ENCODE measurements at places on chromosomes 11 and 22.

- no peak for DNase-seq
- no peaks in the 10 kb centered on the region for H3K4me1 ChIP-seq
- no peaks in the 10 kb centered on the region for H3K36me3 ChIP-seq
- no peaks in the 10 kb centered on the region for H3K27me3 ChIP-seq
- H3K4me3 ChIP-seq = no peak overlapping the region
- H3K27ac ChIP-seq = no peak overlapping the region
These were observed 16.4 kb upstream of the ARAP1 start for GRCh38 chr11:72768581-72768980.

- H3K27ac ChIP-seq = peak overlapping the region; percentile 83
- peaks cover 19% of the 10 kb centered on the region for H3K27me3 ChIP-seq
- no peaks in the 10 kb centered on the region for H3K36me3 ChIP-seq
These were observed 21.1 kb downstream of the SERPINH1 start for GRCh38 chr11:75582895-75583717.

GRCh38 chr11:124402326-124402922 lies 3.6 kb upstream of the OR8B3 start:
- H3K36me3 ChIP-seq = no peaks in the 10 kb centered on the region
- no peak overlapping the region for H3K4me3 ChIP-seq
- no peaks in the 10 kb centered on the region for H3K4me1 ChIP-seq
- H3K27ac ChIP-seq = no peak overlapping the region
- H3K27me3 ChIP-seq = no peaks in the 10 kb centered on the region

DNA sequence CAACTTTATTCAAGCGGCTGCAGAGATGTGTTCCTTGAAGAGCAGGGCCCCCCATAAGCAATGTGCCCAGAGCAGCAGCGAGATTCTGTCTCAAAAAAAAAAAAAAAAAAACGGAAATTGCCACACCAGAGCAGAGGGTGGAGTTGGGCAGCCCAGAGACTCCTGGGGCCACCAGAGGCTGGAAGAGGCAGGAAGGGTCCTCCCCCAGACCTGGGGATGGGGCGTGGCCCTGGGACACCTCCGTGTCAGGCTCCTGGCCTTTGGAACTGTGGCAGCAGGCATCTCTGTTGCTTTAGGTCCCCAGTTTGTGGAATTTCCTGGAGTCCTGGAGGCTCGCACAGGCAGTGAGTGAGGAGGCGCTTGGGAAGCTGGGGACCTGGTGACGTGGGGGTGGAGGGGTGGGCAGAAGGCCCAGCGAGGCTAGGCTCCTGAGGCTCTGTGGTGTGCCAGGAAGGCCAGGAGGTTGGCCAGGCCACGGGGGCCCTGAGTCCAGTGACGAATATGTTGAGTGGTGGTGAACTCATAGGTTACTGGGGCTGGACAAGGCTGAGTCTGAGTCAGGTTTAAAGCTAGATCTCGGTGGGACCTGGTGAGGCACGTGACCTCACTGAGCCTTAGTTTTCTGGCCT lies 735.6 kb downstream of the BRD1 start:
- no peaks in the 10 kb centered on the region for H3K27me3 ChIP-seq
- no peaks in the 10 kb centered on the region for H3K36me3 ChIP-seq
- H3K27ac ChIP-seq = no peak overlapping the region
- H3K4me1 ChIP-seq = no peaks in the 10 kb centered on the region

DNA sequence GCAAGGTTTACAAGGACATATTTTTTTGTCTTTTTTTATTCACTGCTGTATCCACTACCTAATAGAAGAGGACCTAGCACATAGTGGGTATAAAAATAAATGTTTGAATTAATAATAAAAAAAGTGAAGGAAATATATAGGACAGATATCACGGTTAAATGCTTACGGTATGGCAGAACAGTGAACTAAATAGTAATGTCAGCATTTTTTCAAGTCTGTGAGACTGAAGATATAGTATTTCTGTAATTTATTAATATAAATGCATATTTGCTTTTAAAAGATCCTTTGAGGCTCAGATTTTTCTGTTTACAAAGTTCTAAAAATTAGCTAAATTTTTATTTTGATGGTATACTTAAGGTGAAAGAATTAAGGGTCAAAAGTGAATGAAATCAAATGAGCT lies 68.6 kb upstream of the CNTN5 start:
- H3K27ac ChIP-seq = no peak overlapping the region
- H3K36me3 ChIP-seq = no peaks in the 10 kb centered on the region
- H3K4me3 ChIP-seq = no peak overlapping the region
- no peaks in the 10 kb centered on the region for H3K27me3 ChIP-seq
- no peak for DNase-seq
- H3K4me1 ChIP-seq = no peaks in the 10 kb centered on the region

GRCh38 chr11:38155856-38156255 lies 1557.8 kb upstream of the RAG2 start:
- H3K4me1 ChIP-seq = no peaks in the 10 kb centered on the region
- no peak overlapping the region for H3K27ac ChIP-seq
- no peaks in the 10 kb centered on the region for H3K36me3 ChIP-seq
- no peaks in the 10 kb centered on the region for H3K27me3 ChIP-seq
- H3K4me3 ChIP-seq = no peak overlapping the region
- DNase-seq = no peak

DNA sequence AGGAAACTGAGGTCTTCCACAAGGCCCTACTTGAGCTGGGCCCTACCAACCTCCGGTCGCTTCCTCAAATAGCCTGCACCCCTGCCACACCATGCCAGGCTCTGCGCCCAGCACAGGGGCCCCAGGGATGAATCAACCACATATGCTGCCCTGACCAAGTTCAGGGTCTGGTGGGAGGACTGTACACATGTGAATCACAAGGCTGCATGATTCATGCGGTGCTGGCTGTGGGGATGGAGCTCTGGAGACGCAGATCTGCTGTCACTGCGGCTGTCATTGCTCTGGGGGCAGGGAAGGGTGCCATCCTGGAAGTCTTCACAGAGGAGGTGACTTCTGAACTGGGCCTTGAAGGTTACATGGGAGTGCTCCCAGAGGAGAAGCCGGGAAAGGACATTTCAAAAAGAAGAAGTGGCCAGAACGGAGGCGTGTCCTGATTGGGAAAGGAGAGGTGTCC lies 21.5 kb downstream of the CYTH4 start:
- H3K27ac ChIP-seq = peak overlapping the region; percentile 26
- H3K4me3 ChIP-seq = no peak overlapping the region
- peaks cover 60% of the 10 kb centered on the region for H3K36me3 ChIP-seq
- peaks cover 97% of the 10 kb centered on the region for H3K4me1 ChIP-seq

DNA sequence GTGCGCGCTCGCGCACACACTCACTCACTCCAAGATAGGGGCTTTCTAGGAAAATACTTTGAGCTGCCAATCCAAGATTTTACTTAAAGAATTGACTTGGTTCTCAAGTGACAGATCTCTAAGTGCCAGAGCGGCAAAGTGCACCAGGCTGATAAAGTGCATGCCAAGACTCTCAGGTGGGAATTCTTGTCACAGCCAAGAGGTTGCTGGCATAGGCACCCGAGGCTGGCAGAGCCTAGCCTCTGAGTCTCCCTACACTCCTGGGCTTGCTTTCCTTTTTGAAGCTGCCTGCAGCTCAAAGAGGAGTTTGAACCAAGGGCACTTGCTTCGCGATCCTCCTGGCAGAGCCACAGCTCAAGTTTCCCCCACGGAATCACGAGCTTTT lies 2.5 kb upstream of the ADM start:
- peak overlapping the region; percentile 56 for H3K4me3 ChIP-seq
- peaks cover 59% of the 10 kb centered on the region for H3K4me1 ChIP-seq
- no peaks in the 10 kb centered on the region for H3K36me3 ChIP-seq
- H3K27ac ChIP-seq = peak overlapping the region; percentile 0
- H3K27me3 ChIP-seq = peaks cover 50% of the 10 kb centered on the region

GRCh38 chr11:66688561-66689534 lies 11.2 kb upstream of the RBM4B start:
- no peaks in the 10 kb centered on the region for H3K36me3 ChIP-seq
- H3K4me3 ChIP-seq = no peak overlapping the region
- no peak for DNase-seq
- no peaks in the 10 kb centered on the region for H3K4me1 ChIP-seq

GRCh38 chr11:75432911-75433321 lies at the start of gene KLHL35:
KLHL35 (minus strand) TSS chr11:75433203; CDS start chr11:75430629, 2,574 bp downstream.
- H3K27me3 ChIP-seq = peaks cover 40% of the 10 kb centered on the region
- no peak within 1 kb of the TSS for H3K27ac ChIP-seq
- no peaks in the 10 kb centered on the region for H3K36me3 ChIP-seq
- H3K4me3 ChIP-seq = no peak within 1 kb of the TSS
- DNase-seq = no peak

DNA sequence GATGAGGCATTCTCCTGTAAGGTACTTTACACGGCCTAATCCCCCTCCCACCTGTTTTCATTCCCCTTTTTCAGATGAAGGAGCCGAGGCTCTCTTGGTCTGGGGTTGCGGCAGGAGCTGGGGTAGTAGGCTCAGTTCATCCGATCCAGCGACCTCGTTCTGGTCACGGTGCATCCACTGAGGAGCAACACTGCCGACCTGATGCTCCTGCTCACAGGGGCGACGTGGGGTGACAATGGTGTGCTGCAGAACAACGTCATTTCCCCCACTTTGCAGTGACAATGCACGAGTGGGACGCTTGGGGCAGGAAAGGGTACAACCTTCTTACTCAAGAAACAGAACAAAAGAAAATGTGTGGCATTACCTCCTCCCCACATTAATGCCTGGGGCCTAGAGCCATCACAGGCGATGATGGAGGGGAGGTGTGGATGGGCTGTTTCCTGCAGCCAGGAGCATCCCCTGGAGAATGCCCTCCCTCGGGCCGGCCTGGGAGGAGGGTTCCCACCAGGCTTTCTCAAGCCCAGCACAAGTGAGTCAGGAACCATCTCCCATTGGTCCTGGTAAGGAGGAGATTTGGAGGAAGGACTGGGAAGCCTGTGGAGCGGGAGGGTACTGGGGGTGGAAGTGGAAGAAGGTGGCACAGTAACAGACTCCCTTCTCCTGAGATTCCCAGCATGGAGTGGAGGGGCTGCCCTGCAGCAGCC lies 125.6 kb downstream of the SPATA19 start:
- H3K4me1 ChIP-seq = no peaks in the 10 kb centered on the region
- no peaks in the 10 kb centered on the region for H3K36me3 ChIP-seq
- DNase-seq = no peak
- H3K4me3 ChIP-seq = no peak overlapping the region
- H3K27me3 ChIP-seq = no peaks in the 10 kb centered on the region

DNA sequence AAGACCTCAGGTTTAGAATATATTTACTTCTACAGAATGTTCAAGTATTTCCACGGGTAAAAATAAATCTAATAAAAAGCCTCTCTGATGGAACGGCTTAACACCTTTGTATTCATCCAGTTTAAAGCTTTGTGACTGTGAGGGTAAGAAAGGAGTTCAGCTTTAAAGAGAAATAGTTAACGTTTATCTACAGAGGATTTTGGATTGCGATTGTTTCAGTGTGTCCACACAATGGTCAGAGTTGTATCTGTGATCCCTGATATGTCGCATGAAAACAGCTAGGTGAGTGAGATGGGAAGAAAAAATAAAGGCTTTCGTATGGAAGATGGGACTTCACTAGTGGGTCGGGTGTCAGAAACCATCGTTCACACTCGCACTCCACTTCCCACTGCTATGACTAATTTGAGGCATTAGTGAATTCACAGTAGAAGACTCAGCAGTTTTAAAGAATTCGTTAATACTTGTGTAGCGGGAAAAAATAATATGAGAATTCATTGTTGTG lies 1.6 kb downstream of the APLP2 start:
- peaks cover 36% of the 10 kb centered on the region for H3K27me3 ChIP-seq
- H3K4me3 ChIP-seq = peak overlapping the region; percentile 93
- no peak for DNase-seq
- H3K27ac ChIP-seq = peak overlapping the region; percentile 33

GRCh38 chr11:94786264-94787126 lies 18.3 kb downstream of the AMOTL1 start:
- DNase-seq = no peak
- no peak overlapping the region for H3K4me3 ChIP-seq
- H3K27ac ChIP-seq = peak overlapping the region; percentile 31
- no peaks in the 10 kb centered on the region for H3K27me3 ChIP-seq
- H3K4me1 ChIP-seq = peaks cover 40% of the 10 kb centered on the region

DNA sequence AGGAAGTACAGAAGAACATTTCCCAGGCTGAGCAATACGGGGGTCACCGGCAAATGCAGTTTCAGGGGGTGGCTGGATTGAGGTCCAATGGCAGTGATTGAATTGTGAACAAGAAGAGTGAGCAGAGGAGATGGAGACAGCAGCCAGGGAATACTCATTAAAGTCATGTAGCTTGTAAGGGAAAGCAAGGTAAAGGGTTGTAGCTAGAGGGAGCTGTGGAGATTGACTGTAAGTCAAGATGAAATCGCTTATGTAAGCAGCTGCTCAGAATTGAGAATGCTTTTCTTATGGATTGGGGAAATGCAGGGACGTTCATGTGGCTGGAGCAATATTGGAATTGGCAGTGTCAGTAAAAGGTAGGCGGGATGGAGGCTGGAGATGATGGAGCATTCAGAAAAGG lies 111.4 kb upstream of the TBCEL start:
- H3K27me3 ChIP-seq = no peaks in the 10 kb centered on the region
- no peaks in the 10 kb centered on the region for H3K36me3 ChIP-seq
- H3K4me1 ChIP-seq = no peaks in the 10 kb centered on the region
- no peak overlapping the region for H3K4me3 ChIP-seq

- H3K4me1 ChIP-seq = no peaks in the 10 kb centered on the region
- H3K27ac ChIP-seq = no peak overlapping the region
- H3K4me3 ChIP-seq = no peak overlapping the region
- no peak for DNase-seq
These were observed 90.5 kb upstream of the POU2AF2 start for GRCh38 chr11:111155021-111155420.

- DNase-seq = no peak
- H3K27ac ChIP-seq = no peak overlapping the region
- no peaks in the 10 kb centered on the region for H3K4me1 ChIP-seq
- no peak overlapping the region for H3K4me3 ChIP-seq
- H3K27me3 ChIP-seq = no peaks in the 10 kb centered on the region
- H3K36me3 ChIP-seq = peaks cover 50% of the 10 kb centered on the region
These were observed 13.4 kb downstream of the PITPNB start for GRCh38 chr22:27905653-27906052.

- DNase-seq = no peak
- no peak overlapping the region for H3K4me3 ChIP-seq
- H3K4me1 ChIP-seq = no peaks in the 10 kb centered on the region
These were observed 286.0 kb upstream of the CTSC start for GRCh38 chr11:88623531-88623930.

GRCh38 chr11:4851033-4851432 lies 2.0 kb upstream of the OR51S1 start:
- no peak for DNase-seq
- H3K36me3 ChIP-seq = no peaks in the 10 kb centered on the region
- no peaks in the 10 kb centered on the region for H3K4me1 ChIP-seq
- H3K4me3 ChIP-seq = no peak overlapping the region
- no peaks in the 10 kb centered on the region for H3K27me3 ChIP-seq

DNA sequence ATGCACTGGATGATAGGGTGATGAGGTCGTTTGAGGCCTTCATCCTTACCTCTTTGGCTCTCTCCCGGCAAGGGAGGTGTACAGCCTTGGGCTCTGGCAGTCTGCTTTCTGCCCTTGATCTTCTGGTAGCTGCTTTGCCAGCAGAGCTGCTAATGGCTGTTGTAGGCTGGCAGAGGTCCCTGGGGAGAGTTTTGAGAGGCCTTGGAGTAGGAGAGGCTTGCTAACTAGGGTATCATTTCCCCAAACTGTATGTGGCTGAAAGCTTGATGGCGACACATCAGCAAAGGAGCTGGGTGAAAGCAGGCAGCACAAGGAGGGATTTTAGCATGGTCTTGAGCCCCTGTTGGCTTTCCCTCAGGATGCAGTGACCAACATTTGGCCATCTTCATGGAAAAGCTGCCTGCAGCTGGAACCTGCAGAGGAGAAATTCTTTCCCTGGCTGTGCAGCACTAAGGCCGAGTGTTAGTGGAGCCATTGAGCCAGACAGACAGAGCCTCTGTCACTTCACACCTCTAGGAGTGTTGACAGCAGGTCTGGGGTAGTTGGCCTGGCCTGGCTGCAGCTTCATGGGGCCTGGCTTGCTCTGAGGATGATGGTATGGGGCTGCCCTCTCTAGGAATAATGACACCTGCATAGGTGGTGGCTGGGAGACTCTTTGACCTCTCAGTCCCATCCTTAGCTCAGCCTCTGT lies 3.5 kb upstream of the AMPD3 start:
- no peaks in the 10 kb centered on the region for H3K27me3 ChIP-seq
- no peak for DNase-seq
- peak overlapping the region; percentile 71 for H3K4me3 ChIP-seq
- no peaks in the 10 kb centered on the region for H3K36me3 ChIP-seq
- peaks cover 17% of the 10 kb centered on the region for H3K4me1 ChIP-seq
